Right lobe of liver (tissue), 6 donors: ENCODE measurements at places on chromosomes 1 and 21.

DNA sequence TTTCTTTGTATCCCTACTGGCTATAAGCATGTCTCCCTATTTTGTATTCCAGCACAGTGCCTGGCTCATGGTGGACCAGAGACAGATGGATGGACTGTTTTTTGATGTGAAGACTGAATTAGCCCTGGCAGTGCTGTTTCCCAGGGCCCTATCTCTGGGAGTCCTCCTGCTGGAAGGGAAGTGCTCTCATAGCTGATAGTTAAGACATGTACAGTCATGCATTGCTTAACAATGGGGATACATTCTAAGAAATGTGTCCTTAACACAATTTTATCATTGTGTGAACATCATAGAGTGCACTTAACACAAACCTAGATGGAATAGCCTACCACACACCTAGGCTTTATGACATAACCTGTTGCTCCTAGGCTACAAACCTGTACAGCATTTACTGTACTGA is 21.1 kb downstream of the TLCD4 start:
- no peak for DNase-seq

- no peak for DNase-seq
Measured at GRCh38 chr1:93436496-93436895, 11.4 kb upstream of the FNBP1L start.

DNA sequence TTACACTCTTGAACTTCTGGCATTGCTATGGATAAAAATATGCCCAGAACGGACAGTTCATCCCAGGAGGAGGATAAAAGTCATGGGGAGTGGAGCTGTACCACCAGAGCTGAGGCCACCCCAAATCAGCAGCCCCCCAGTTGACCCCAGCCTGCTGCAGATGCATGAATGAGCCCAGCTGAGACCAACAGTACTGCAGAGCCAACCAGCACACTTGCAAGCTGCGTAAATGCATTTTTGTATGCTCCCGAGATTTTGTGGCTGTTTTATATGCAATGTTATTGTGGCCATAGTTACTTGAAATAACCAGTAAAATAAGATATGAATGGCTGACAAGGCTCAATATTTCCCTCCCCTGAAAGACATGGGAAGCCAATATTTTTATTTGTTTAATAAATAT is 264.6 kb downstream of the DUSP10 start:
- no peak for DNase-seq

GRCh38 chr1:44453798-44454349 is 48.8 kb downstream of the RNF220 start:
- DNase-seq = no peak

- DNase-seq = no peak
Measured at GRCh38 chr1:240499012-240499411, 112.9 kb downstream of the GREM2 start.

- no peak for DNase-seq
Measured at GRCh38 chr21:29149808-29150425, 19.5 kb downstream of the MAP3K7CL start.

- DNase-seq = no peak
Measured at GRCh38 chr1:204959374-204959773, 83.6 kb upstream of the CNTN2 start.

DNA sequence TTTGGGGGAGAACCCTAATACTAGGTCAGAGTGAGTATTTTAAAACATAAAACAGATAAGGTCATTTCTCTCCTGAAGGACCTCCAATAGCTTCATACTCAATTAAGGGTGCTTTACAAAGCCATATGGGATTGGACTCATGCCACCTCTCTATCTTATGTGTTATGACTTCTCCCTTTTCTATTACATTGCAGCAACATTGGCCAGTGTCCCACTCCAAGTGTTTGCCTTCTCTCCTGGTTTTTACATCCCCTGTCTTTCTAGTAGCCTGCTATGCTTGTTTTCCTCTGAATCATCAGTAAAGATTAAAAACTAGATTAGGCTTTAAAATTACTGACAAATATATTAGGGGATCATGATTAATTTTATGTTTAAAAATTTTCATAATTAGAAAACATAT is 66.6 kb downstream of the SCMH1 start:
- no peak for DNase-seq

DNA sequence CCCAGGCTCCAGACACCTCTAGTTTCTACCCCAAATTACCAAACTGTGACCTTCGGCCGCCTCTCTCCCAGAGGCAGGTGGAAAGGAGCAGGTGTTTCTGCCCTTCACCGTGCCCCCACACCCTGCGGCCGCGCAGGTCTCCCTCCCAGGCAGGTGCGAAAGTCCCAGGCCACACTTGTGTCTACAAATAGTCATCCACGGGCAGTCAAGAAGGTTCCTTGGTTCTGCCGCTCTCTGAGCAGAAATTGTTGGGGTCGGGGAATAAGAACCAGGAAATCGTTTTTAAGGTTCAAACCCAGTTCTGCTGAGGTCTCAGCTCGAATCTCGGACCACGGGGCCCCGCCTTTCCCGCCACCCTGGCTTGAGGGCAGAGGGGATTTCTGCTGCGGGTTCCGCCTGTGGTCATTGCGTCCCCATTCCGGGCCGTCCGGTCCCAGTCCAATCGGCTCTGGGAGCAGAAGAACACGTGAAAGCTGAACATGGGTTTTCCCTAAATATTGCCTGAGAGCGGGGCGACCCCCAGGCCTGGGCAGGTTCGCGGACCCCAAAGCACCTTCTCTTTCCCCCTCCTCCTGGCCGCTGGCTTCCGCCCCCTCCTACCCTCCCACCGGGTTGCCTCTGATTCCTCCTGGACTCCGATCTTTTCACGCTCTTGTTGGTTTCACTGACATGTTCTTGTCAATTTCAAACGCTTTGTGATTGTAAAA is 1.2 kb upstream of the ATF3 start:
- DNase-seq = peak; percentile 48

GRCh38 chr1:64162151-64162550 is 41.3 kb upstream of the UBE2U start:
- DNase-seq = no peak

DNA sequence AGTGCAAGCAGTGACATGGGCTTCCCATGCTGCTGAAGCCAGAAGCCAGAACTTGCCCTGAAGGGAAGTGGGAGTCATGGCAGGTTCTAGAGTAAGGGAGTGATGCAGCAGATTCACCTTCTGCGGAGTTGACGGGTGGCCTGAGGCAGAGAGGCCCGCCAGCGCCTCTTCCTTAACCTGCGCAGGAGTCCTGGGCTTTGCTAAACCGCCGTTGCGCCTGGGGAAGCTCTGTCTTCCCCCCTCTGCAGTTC is 67.3 kb downstream of the OBSCN start:
- no peak for DNase-seq

GRCh38 chr1:160836561-160836960 is 26.1 kb downstream of the CD244 start:
- DNase-seq = no peak

GRCh38 chr1:204356997-204357396 is 2.7 kb downstream of the PLEKHA6 start:
- no peak for DNase-seq

- no peak for DNase-seq
Measured at GRCh38 chr1:245179706-245180105, 24.9 kb downstream of the KIF26B start.

GRCh38 chr1:119009312-119009655 is 21.1 kb upstream of the TBX15 start:
- no peak for DNase-seq
